ENCODE measurements at places on chromosomes 12 and 14.

GRCh38 chr12:85557850-85558249 lies 277.8 kb downstream of the ALX1 start:
- DNase-seq = no peak
- H3K4me1 ChIP-seq = no peaks in the 10 kb centered on the region
- H3K4me3 ChIP-seq = no peak overlapping the region
- H3K27ac ChIP-seq = no peak overlapping the region
- H3K27me3 ChIP-seq = no peaks in the 10 kb centered on the region

GRCh38 chr12:15525441-15525840 lies 203.1 kb downstream of the PTPRO start:
- H3K4me1 ChIP-seq = peaks cover 6% of the 10 kb centered on the region
- no peak overlapping the region for H3K27ac ChIP-seq
- peaks cover 20% of the 10 kb centered on the region for H3K27me3 ChIP-seq
- H3K36me3 ChIP-seq = no peaks in the 10 kb centered on the region
- no peak for DNase-seq

- DNase-seq = no peak
- H3K36me3 ChIP-seq = no peaks in the 10 kb centered on the region
- H3K27me3 ChIP-seq = no peaks in the 10 kb centered on the region
- H3K4me3 ChIP-seq = no peak overlapping the region
These were observed 220.1 kb downstream of the GALC start for GRCh38 chr14:87772854-87773253.

DNA sequence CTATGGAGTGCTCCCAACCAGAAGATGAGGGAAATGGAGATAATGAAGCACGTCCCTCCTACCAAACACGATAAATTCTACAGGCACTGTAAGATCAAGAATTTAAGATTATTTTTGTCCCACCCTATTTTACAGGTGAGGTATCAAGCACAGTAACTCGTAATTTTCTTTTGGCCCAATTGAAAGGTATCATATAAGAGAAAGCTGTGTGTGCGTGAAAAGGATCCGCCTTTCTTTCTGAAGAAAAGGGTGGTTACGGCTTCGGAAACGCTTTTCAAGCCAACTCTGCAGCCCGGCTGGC lies 733 bp upstream of the KLHDC2 start:
- peak overlapping the region; percentile 99 for H3K27ac ChIP-seq
- peaks cover 6% of the 10 kb centered on the region for H3K36me3 ChIP-seq
- peaks cover 26% of the 10 kb centered on the region for H3K4me1 ChIP-seq
- peak overlapping the region; percentile 82 for H3K4me3 ChIP-seq

GRCh38 chr12:94062796-94063635 lies 85.4 kb upstream of the PLXNC1 start:
- no peak overlapping the region for H3K4me3 ChIP-seq
- no peak for DNase-seq
- no peak overlapping the region for H3K27ac ChIP-seq
- peaks cover 7% of the 10 kb centered on the region for H3K27me3 ChIP-seq
- peaks cover 6% of the 10 kb centered on the region for H3K4me1 ChIP-seq

DNA sequence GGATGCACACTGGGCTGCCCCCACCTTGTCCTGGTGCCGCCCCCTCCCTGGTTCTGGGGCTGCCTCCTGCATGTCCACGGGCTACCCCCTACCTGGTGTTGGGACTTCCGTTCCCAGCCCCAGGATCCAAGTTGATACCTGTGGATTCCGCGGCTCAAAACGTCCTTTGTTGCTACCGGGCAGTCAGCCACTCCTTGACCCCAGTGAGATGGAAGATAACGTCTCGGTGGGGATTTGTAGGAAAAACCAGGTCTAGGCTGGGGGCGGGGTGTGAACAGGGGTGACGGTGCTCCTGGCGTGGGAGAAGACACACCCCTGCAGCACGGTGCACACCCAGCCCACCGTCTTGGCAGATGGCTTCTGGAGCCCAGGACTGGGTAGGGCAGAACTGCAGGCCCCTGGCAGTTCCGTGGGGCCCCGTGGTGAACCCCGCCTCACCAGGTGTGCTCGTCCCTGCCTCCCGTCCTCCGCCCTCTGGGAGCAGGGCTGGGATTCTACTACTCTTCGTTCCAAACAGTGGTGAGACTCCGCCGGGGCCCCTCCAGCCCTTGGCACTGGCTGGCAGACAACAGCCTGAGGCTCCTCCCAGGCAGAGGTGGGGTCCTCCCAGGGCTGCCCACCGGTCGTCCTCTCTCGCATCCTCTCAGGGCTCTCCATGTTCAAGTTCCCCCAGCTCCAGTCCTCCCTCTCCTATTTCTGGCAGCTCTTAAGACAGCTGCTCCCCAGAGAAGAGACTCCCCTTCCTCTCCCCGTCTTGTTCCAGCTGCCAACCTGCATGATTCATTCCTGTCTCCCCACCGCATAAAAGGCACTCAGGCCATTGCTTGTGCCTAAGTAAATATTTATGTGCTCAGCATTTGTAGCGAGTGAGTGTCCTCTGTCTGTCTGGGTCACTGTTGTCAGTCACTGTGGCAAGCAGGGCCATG lies 75.5 kb downstream of the FBXL14 start:
- no peaks in the 10 kb centered on the region for H3K36me3 ChIP-seq
- H3K27me3 ChIP-seq = peaks cover 48% of the 10 kb centered on the region
- H3K4me3 ChIP-seq = no peak overlapping the region
- DNase-seq = no peak
- no peak overlapping the region for H3K27ac ChIP-seq

DNA sequence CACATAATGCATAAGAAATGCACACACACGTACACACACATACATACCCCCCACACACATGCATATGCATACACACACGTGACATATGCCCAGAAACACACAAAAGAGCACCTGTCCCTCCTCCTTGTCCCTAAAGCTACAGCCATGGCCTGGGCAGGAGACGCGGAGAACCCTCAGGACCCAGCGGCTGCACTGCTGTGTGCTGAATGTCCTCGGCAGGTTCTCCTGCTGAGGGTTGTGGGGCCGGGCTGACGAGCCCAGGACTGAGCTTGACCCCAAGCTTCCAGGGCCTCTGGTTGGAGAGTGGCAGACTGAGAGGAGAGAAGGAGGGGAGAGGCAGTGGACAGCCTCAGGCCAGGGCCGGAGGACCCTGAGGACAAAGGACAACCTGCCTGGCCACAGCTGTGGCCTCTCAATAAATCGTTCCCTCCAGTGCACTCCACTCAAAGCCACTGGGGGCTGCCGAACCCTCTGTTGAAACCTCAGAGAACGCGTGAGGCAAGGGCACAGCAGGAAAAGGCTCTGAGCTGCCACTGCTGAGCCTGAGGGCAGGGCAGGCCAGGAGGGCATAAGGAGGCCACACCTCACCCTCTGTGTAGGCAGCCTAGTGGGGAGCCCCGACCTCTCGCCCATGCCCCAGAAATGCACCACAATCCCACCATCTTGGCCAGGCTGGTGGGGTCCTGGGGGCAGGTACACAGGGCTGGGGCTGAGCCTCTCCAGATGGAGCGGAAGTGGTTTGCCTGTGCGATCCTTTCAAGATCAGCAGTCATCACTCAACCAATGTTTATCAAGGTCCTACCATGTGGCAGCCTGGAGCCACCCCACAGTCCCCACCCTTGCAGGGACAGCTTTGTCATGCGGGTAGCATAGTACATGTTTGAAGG lies 3.1 kb downstream of the CACNA2D4 start:
- DNase-seq = peak; percentile 79

GRCh38 chr12:91841822-91842221 lies 303.8 kb downstream of the BTG1 start:
- H3K4me1 ChIP-seq = peaks cover 2% of the 10 kb centered on the region
- no peaks in the 10 kb centered on the region for H3K27me3 ChIP-seq
- H3K27ac ChIP-seq = no peak overlapping the region
- H3K4me3 ChIP-seq = no peak overlapping the region
- peaks cover 9% of the 10 kb centered on the region for H3K36me3 ChIP-seq

DNA sequence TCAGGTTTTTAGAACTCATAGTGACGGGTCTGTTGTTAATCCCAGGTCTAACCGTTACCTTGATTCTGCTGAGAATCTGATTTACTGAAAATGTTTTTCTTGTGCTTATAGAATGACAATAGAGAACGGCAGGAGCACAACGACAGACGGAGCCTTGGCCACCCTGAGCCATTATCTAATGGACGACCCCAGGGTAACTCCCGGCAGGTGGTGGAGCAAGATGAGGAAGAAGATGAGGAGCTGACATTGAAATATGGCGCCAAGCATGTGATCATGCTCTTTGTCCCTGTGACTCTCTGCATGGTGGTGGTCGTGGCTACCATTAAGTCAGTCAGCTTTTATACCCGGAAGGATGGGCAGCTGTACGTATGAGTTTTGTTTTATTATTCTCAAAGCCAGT lies 34.4 kb downstream of the PSEN1 start:
- H3K4me3 ChIP-seq = no peak overlapping the region
- peak overlapping the region; percentile 44 for H3K27ac ChIP-seq
- no peaks in the 10 kb centered on the region for H3K27me3 ChIP-seq
- H3K36me3 ChIP-seq = peaks cover 39% of the 10 kb centered on the region
- no peak for DNase-seq

DNA sequence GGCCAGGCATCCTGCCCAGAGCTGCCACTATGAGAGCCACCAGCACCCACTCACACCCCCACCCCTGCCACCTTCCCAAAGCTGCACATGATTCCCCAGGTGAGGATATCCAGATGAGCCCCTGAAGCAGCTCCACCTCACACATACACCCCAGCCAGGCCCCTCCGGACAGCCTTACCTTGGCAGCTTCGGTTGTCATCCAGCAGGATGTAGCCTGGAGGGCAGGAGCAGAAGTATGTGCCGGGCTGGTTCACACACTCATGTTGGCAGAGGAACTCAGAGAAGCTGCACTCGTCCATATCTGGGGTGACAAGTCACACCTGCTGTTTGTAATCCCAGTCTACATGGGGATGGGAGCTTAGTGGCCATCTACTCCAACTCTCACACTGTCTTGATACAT lies 15.4 kb upstream of the TC2N start:
- H3K4me1 ChIP-seq = peaks cover 35% of the 10 kb centered on the region
- no peaks in the 10 kb centered on the region for H3K27me3 ChIP-seq
- H3K36me3 ChIP-seq = peaks cover 6% of the 10 kb centered on the region

GRCh38 chr12:63846238-63846967 lies 1.9 kb downstream of the SRGAP1 start:
- no peak overlapping the region for H3K27ac ChIP-seq
- no peak overlapping the region for H3K4me3 ChIP-seq
- no peak for DNase-seq

- no peaks in the 10 kb centered on the region for H3K27me3 ChIP-seq
- DNase-seq = peak; percentile 35
- H3K4me3 ChIP-seq = no peak overlapping the region
- H3K4me1 ChIP-seq = peaks cover 31% of the 10 kb centered on the region
- peak overlapping the region; percentile 31 for H3K27ac ChIP-seq
- peaks cover 80% of the 10 kb centered on the region for H3K36me3 ChIP-seq
These were observed 111.6 kb downstream of the SCAF11 start for GRCh38 chr12:45878630-45879255.

DNA sequence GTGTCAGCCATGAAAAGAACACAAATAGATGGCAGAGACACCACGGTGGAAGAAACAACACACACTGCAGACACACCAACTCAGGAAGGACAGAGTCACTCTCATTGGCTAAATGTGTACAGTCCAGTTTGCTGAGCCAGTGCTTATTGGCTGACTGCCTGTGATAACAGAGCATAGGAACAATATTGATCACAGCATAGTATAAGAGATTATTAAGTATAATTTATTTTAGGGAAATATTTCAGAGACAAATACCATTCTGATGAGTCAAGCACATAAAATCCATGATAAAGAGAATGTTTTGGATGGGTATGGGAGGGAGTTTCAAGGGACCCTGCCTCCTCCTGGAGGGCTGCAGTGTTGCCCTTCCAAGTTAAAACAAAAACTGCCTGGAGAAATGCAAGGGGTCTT lies 50.9 kb downstream of the BTG1 start:
- H3K27ac ChIP-seq = no peak overlapping the region
- no peak overlapping the region for H3K4me3 ChIP-seq
- H3K36me3 ChIP-seq = peaks cover 3% of the 10 kb centered on the region
- peaks cover 22% of the 10 kb centered on the region for H3K4me1 ChIP-seq
- DNase-seq = no peak

- H3K4me1 ChIP-seq = peaks cover 9% of the 10 kb centered on the region
- no peaks in the 10 kb centered on the region for H3K36me3 ChIP-seq
- H3K27ac ChIP-seq = no peak overlapping the region
- DNase-seq = peak; percentile 72
- peaks cover 11% of the 10 kb centered on the region for H3K27me3 ChIP-seq
These were observed 30.2 kb upstream of the CIPC start for GRCh38 chr14:77067632-77068516.

DNA sequence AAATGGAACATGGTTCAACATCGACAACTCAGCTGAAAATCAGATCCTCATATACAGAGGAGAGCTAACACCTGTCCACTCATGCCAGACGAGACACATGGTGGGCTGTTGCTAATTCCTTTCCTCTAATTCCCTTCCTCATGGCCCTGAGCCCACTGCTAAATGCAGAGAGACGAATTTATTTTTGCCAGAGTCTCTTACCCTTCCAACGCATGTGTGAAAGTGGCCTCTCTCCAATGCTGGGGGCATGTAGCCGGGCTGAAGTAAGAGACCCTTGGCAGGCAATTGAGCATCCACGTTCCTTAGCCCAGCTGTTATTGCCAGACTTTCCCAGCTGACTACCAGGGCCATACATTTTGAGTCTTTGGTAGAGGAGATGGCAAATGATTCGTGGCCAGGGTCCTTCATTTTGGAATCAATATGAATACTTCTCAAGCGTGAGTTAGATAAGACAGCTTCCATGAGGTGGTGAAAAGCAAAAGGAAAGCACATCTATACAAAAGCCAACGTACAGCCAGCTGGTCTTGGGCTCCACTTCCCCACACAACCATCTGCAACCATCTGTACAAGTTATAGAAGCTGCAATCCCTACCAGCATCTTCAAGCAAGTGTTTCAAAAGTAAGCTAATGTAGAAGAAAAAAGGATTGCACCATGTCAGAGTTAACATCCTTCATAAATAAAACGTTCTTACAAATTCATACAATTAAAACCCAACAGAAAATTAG lies 28.6 kb downstream of the CORO1C start:
- peaks cover 27% of the 10 kb centered on the region for H3K36me3 ChIP-seq
- peaks cover 19% of the 10 kb centered on the region for H3K4me1 ChIP-seq
- no peak for DNase-seq
- H3K27ac ChIP-seq = no peak overlapping the region

DNA sequence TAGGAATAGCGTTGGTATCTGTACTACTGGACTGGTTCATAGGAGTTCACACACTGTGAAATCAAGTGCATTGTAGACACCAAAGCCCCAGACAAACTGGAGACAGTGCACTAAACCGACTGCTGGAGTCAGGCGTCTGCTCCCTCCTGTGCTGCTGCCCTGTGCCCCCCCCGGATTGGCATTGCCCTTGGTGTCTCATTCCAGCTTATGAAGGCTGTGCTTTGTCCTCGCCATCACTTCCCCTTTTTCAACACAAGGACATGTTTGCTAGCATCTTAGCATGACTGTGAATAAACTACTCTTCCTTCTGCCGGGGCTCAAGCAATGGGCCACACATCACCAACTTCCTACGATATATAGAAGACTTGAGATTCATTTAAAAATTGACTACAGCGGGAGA lies 84.0 kb downstream of the TMCC3 start:
- H3K36me3 ChIP-seq = no peaks in the 10 kb centered on the region
- H3K4me3 ChIP-seq = no peak overlapping the region
- no peaks in the 10 kb centered on the region for H3K4me1 ChIP-seq
- peaks cover 16% of the 10 kb centered on the region for H3K27me3 ChIP-seq
- no peak overlapping the region for H3K27ac ChIP-seq
